ENCODE measurements at places on chromosomes 13 and 19.

DNA sequence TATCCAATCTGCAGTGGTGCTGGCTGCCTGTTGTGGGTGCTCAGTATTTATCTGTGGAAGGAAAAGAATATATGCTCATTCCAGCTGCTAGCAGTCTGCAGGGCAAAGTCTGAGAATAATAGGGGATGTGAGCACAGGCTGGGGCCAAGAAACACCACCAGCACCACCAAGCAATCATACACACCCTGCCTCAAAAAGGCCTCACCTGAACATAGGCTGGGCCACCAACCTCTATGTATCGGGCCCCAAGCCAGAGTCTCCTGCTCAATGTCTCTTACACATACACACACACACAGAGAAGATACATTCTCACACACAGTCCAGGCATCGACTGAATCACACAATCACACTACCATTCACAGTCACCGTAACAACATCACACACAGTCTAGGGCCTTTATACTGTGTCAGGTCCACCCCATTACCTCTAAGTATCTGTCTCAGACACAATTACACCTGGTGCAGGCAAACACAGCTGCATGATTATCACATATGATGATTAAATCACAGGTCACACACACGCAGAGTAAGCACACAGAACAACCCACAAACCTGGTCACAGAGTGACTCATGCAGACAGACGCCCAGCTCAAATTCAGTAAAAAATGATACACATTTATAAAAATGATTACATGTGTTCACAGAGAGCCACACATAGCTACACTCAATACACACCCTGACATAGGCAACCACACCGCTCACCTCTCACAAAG is 1.3 kb upstream of the ZSCAN22 start:
- DNase-seq = no peak

- no peak for DNase-seq
Observed at GRCh38 chr13:103246581-103247200, 180.5 kb upstream of the SLC10A2 start.

DNA sequence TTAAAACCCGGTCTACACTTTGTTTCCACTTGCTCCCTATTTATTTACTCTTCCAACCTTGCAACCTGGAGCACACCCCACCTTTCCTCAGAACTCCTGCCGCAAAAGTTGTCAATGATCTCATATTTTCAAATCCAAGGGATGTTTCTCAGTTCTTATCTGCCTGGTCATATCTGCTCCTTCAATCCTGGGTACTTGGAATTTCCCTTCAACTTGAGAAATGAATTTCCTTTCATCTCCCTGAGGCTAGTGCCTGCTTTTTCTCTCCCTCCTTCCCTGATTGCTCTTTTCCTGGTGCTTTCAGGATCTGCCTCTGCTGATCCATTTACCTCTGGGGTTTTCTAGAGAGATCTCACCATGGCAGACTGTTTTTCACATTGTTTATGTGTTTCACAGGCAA is 154.8 kb upstream of the IRS2 start:
- DNase-seq = no peak

DNA sequence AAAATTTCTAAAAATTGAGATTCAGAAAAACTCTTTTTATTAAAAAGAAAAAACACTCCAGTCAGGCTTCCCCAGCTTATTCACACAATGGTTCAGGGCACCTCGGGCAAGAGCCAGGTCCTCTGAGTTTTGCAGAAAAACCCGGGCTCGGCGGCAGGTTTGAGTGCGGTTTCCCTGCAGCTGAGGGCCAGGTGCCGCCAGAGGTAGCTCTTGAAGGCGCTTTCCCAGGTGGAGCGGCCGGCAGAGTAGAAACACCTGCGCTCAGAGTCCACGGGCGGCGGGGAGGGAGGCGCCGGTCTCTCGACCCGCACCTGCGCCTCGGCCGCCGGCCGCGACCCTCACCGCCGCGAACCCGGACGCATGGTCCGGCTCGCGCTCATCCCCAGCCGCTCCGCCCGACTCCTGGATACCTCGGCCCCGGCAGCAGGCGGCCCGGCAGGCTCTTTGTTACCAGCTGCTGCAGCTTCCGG is 444 bp downstream of the PROSER1 start:
- DNase-seq = no peak

GRCh38 chr13:21528616-21529015 is 69.5 kb upstream of the ZDHHC20 start:
- DNase-seq = no peak

GRCh38 chr13:48808683-48809082 is 155.0 kb downstream of the CYSLTR2 start:
- no peak for DNase-seq

GRCh38 chr13:44484562-44485138 is 91.5 kb downstream of the TSC22D1 start:
- DNase-seq = no peak

- no peak for DNase-seq
Observed at GRCh38 chr13:105616333-105617075, 919.0 kb downstream of the EFNB2 start.

- DNase-seq = no peak
Observed at GRCh38 chr19:33287927-33288326, 14.4 kb downstream of the CEBPA start.

DNA sequence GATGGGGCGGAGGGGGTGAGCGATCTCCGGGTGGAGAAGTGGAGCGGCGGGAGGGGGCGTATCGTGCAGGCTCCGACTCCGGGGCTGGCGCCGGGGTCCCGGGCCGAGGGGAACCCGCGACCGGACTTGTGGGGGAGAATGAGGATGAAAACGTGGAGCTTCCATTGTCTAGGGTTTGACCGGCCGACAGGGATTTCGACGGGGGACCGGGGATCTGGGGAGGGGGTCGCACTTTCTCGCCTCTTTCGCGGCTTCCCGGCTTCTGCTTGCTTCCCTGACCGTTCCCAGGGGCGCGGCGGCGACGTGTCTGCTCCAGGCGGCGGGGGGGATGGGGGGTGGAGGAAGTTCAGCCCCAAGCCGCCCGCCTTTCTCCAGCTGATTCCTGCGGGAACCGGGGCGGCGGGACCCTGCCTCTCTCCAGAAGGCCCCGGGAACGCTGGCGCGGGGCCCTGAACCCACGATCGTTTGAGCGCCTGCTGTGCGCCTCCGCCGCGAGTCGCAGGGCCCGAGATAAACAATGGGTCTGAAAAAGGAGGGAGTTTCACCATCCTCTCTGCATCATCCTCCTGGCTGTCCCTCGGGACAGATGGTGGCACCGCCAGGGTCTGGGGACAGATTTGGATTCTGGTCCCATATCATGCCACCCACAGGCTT is 790 bp downstream of the TPM4 start:
- no peak for DNase-seq

DNA sequence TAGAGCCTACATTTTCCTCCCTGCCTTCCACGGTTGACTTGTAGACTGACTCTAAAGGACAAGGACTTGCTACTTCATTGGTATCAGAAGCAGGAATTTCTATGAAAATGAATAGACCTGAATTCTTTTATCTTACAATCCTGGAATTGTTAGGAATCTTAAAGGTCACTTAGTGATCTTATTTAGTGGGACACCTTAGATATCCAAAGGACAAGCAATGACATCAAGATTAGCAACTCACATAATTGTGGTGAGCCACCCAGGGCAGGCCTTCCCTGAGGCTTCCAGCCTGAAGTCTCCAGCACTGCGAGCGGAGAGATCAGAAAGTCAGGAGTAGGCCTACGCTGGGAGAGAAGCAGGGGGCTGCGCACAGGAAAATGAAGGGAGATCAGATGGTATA is 37.8 kb downstream of the KLF5 start:
- DNase-seq = no peak

GRCh38 chr19:13803038-13803437 is 7.8 kb downstream of the ZSWIM4 start:
- DNase-seq = no peak

DNA sequence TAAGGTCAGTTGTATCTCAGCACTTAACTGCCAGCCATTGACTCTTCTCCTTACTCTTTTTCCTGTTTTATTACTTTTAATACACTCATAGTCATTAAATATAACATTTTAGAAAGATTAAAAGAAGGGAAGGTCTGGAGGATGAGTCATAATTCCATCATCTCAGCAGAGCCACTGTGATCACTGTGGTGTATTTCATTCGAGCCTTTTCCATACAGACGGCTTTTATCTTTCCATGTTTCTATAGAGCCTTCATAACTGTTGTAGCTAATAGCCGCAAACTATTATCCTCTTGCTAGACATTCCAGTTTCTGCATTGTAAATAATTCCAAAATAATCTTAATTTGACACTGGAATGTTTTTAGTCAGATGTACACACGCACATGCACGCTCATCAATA is 4.7 kb upstream of the FLT1 start:
- DNase-seq = no peak
